ENCODE measurements at places on chromosomes 6 and 20. TPM values are rescaled to one million over a fixed set of nuclear protein-coding genes. Genes with fewer than 3 reads are reported as not detected.

GRCh38 chr20:50232651-50233324 lies 42.2 kb downstream of the CEBPB start:
- no peak for DNase-seq

The DOK5 gene
- 0.82 TPM for total RNA-seq

DNA sequence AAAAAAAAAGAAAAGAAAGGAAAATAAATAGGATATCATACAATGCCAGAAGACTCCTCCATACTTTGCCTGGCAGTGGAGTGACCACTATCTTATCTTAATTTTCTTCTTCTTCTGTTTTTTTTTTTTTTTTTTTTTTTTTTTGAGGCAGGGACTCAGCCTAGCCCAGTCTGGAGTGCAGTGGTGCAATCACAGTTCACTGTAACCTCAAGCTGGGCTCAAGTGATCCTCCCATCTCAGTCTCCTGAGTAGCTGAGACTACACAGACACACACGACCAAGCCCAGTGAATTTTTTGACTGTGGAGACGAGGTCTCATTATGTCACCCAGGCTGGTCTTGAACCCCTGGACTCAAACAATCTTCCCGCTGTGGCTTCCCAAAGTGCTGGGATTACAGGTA lies 17.1 kb upstream of the MMP9 start:
- DNase-seq, result no peak

DNA sequence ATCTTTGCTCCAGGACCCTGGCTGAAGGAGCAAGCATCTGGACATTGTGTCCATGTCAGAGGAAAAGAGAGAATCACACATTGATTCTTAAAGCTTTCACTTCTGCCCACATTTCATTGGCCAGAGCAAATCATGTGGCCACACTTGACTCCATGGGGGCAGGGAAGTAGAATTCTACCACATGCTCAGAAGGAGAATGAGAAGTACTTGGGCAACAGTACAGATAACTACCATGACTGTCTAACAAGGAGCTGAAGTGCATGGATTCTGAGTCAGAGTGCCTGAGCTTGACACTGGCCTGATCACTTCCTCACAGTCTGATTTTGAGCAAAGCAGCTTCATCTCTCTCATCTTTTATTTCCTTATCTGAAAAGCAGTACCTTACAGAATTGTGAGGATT lies 38.6 kb downstream of the GHRH start:
- peak; percentile 89 for DNase-seq

The FKBP1C gene
- 0.32 TPM for total RNA-seq

The PRRT1 gene
- 0.67 TPM for total RNA-seq

DNA sequence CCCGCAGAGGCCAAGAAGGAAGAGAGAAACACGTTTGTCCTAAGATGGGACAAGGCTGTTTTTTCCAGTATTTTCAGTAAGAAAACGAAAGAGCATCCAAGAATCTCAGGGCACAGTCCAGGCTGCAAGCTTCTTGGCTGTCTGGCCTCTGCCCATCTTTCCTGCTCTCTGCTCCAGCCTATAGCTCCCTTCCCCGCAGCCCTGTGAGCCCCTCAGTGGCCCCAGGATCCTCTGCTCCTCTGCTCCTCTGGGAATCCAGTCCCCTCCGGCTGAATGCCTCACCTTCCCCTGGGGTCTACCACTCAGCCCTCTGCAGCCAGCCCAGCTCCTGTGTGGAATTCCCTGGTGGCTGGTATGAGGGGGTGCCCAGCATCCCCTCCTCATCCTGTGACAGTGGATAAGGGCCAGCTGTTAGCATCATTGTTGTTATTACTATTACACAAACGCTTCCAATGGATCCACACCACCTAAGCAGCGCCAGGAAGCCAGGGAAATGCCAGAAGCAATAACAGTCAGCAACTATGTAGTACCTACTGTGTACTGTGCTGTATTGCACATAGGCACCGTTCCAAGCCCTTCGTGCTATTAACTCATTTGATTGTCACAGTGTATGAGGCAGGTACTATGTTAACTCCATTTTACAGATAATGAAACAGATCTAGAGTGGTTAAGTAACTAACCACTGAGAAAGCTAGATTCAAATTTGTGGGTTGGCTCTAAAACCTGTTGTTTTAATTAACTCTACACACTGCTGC lies 60.3 kb upstream of the PTPN1 start:
- DNase-seq, result no peak

- DNase-seq, result no peak
These were observed 19.8 kb downstream of the SYNDIG1 start for GRCh38 chr20:24489193-24489592.

DNA sequence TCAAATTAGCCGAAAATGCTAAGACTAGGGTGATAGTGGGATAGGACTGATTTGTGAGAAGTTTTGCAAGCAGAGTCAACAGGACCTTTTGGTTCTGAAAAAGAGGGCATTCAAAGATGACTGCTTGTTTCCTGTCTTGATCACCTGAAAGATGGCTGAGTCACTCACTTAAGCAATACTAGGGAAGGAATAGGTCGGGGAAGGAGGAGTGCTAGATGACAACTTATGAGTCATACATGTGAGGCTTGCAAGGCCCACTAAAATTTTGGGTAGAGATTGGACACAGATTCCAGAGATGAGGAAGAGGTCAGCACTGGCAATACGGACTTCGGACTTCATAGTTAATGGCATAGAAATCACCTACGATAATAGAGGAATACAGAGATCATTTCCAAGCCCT lies 89.2 kb downstream of the FAM83B start:
- peak; percentile 51 for DNase-seq

Data from astrocyte (in vitro differentiated cells and primary cell).